ENCODE measurements at places on chromosomes 4 and X.

GRCh38 chrX:14673764-14674163, 144.4 kb downstream of the GLRA2 start:
- DNase-seq, result no peak

DNA sequence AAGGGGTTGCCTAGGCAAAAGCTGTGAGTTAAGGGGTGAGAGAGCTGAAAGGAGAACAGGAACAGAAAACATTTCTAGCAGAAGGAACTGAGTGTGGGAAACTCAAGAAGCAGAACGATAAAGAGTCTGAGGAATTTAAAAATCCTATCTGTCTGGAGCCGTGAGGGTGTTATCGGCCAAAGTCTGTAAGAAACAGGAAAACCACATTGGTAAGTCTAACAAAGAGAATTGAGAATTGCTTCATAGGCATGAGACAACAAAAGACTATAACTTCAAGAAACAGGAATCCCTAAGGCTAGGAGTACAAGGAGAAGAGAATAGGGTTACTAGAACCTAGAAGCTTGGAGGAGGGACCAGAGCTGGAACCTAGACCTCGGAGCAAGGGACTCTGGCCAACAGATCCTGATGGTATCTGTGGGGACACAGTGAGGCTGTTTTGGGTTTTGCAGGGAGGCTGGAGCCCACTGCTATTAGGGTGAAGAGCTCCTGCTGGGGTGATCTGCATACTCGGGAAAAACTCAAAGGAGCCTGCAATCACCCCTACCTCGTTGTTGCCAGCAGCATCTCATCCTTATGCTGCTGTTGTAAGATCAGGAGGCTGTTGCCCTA, 175.6 kb downstream of the FBXO8 start:
- no peak for DNase-seq

GRCh38 chr4:4437798-4438470, 51.0 kb downstream of the NSG1 start:
- no peak for DNase-seq

GRCh38 chrX:1420371-1420770, 28.5 kb upstream of the SLC25A6 start:
- DNase-seq, result no peak

DNA sequence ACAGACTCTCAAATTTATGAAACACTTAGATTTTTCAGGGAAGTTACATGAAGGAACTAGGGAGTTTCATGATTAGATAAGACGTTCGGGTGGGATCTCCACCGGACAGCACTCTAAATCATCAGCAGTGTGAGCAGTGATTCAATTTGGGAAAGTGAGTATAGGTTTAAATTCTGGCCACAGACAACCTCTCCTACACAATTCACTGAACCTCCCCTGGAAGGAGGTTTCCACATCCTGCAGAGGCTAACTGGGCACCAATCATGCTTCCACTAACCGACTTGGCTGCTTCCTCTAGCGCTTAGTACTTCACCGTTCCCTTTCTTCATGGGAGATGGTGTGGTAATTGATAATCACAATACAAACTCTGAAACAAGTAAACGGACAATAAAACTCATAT, 5.6 kb downstream of the CXCL9 start:
- DNase-seq, result no peak

DNA sequence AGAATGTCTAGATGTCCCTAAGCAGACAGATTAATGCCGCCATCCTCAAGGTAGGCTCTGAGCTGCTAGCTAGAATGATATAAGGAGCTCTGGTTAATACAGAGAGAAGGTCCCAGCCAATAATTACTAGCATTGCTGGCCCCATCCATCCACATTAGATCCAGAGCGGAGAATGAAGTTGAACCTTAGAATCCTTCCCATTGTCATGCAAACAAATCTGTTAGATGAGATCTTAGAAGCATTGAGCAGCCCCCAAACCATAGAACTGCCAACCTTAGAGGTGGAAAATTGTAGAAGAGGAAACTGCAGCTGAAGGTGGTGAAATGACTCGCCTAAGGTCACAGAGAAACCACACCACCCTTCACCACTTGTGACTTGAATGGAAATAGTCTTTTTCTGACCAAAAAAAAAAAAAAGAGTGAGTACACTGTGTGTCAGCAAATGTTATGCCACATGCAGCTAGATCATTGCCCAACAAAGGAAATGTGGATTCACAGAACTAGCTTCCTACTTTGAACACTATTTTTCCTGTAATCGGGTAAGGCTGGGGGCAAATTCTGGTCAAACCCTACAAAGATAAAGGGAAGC, 162.1 kb downstream of the SMIM20 start:
- no peak for DNase-seq

DNA sequence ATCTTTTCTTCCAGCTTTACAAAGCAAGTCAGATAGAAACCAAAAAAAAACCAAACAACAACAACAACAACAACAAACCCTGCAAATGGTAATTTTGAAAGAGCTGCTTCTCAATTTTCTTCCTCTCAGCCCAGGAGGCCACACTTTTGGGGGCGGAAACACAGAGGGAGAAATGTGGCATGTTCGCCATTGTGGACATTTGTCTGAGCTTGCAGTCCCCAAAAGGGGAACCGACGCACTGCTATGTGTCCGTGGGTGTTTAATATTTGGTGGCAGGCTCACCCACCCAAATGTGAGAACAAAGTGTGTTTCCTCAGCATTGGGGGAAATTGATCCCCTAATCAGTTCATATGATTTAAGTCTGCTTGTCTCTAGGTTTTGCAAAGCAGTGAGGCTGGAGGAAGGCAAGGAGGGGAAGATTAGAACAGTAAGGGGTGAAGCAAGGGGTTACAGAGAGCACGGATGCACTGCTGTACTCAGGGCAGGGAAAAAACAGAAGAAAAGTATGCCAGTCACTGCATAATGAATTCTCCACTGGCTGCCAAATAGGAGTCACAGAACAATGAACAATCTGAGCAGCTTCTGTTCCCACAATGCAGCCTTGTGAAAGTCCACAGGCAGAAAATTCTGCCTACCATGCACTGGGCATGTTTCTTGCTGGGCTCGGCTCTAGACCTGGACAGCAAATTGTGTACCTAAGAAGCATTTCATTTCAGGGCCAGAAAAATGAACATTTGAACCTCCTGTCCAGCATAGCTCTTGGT, 74.7 kb upstream of the GPM6B start:
- no peak for DNase-seq
